ENCODE measurements at places on chromosomes 3 and 15.

GRCh38 chr3:146326875-146327543 lies 76.1 kb upstream of the PLSCR4 start:
- DNase-seq: peak; percentile 10

DNA sequence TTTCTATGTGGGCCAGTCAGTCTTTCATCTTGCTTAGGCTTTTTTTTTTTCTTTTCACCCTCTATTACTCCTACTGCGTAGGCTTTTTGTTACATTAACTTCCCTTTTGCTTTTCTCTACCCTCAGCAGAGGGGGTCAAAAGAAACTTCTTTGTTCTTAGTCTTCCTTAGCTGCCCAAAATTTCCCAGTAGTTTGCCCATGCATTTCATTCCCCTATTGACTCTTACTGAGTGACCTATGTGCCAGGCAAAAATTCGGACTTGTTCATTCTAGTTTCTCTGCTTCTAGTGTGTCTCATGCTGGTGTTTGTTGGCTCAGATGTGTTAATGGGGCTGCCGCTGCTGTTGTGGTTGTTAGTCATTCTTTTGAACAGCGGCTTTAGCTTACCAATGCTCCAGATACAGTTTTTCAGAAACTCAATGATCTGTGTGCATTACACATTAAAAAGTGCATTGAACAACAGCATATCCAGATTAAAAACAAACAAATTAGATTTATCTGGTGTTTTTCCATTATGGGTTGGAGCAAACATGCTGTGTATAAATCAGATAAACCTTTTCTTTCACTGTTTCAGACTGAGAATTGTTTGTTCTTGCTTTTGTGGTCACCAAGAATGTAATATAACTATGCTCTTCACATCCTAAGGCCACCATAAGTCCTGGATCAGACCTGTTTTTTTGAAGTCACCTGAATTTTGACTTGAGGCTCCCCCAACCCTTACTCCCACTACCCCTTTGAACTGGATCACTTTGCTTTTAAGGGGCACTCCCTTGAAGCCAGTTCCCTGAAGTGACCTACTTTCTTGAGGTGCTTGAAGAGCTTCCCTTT lies 43.1 kb downstream of the PDE8A start:
- DNase-seq: no peak

DNA sequence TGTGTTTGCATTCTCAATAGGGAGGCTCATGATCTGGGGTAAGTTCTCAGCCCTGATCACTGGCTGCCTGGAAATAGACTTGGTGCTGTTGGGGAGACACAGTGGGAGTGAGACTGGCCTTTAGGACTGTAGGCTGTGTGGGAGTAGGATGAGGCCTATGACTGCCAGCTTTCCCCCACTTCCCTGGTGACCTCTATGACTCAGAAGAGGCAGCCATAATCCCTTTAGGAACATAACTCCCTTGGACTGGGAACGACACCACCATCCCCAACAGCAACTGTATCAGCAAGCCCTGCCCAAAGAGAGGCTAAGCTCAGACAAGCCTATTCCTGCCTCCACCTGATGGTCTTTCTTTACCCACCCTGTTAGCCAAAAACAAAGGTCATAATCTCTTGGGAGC lies 91.3 kb downstream of the SUCNR1 start:
- DNase-seq: no peak

- no peak for DNase-seq
These were observed 136.3 kb downstream of the GHSR start for GRCh38 chr3:172312001-172312400.

DNA sequence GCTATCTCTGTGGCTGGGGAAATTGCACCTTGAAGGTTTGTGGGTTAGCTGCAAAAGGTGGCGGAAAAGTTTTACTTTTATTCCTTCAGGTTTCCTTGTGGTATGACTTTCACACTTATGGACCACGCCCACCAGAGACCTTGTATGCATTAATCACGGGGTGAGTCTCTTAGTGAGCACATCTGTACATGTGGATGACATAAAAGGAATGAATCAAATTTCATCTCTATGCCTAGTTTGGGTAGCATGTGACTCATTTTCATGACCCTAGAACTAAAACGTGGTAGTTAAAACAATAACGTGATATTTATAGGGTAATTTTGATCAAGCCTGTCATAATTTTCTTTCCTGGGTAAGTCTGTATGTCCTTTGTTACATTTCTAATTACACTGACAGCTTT lies 141.7 kb downstream of the PDCD6IP start:
- no peak for DNase-seq

DNA sequence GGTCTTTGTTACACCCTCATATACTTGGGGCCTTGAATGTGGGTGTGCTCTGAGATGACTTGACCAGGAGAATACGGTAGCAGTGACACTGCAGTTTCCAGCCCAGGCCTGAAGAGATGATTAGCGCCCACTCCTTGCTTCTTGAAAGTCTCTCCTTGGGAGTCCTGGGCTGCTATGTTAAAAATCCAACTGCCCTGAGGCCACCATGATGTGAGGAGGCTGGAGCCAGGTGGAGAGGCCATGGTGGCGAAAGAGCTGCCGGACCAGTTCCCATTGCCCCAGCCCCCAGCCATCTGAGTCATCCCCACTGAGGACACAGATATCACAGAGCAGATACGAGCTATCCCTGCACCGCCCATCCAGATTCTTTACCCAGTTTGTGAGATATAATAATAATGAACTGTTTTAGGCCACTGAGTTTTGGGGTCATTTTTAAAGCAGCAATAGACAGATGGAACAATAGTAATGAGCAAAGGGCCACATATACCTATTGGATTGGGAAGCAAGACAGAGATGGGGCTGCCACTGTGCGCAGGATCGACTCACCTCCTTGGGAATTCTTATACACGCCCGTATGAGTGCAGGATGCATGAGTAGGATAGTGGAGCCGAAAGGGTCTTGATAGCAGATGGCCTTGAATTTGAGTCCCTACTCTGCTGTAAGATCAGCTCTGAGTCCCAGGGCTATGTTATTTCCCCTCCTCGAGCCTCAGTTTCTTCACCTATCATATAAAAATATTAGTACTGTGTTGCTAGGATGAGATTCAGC lies 12.1 kb upstream of the GATA2 start:
- no peak for DNase-seq

DNA sequence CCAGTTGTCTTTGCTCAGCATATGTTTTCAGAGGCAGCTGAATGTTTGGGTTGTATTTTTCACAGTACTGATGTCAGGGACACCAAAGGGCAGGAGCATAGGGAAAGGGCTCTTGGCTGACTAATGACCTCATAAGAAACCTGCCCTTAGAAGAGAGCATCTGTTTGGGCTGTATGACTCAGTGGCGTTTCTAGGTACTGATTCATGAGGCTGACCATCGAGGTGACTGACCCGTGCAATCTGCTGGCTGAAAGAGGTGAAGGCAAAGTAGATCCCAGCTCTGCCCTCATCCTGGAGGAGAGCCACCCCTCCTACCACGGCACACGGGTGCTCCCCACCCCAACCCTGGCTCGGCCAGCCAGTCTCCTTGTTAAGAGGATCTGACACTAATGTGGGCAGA lies 8.3 kb downstream of the LMCD1 start:
- no peak for DNase-seq

DNA sequence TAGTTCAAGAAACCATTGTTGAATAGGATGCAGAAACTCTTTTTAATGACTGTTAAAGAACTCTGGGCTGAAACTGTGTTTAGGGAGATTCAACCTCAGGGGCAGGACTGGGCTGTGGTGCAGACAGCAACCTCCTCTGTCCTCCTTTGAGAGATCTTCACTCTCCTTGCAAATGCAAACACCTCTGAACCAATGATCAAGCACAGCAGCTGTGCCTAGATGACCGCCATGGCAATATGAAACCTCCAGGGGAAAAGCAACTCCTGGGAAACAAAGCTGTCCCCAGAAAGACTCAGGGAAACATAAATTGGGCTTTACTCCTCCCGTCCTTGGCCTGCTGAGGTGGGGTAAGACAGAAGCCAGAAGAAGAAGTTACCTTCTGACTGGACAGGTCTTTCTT lies 52.6 kb downstream of the TBC1D2B start:
- no peak for DNase-seq

DNA sequence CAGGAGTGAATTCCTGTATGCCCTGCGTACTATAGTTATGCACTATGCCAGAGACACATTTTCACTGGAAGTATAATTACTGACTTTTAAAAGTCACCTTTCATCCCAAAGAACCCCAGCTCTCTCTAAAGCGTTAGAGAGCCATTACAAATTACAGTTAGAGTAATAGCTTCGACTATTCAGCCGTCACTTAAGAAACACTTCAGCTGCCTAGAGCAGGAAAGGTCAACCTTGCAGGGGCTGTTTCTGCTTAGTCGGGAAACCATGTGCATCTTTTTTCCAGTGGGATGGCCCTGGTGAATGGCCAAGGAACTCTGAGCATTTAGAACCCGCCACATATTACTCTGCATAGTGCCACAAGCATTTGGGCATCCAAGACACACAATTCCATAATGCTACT lies 235.9 kb downstream of the ARRDC4 start:
- DNase-seq: no peak

- no peak for DNase-seq
These were observed 5.5 kb upstream of the KY start for GRCh38 chr3:134656211-134656800.

- no peak for DNase-seq
These were observed 20.2 kb upstream of the CXCR6 start for GRCh38 chr3:45922950-45923590.

DNA sequence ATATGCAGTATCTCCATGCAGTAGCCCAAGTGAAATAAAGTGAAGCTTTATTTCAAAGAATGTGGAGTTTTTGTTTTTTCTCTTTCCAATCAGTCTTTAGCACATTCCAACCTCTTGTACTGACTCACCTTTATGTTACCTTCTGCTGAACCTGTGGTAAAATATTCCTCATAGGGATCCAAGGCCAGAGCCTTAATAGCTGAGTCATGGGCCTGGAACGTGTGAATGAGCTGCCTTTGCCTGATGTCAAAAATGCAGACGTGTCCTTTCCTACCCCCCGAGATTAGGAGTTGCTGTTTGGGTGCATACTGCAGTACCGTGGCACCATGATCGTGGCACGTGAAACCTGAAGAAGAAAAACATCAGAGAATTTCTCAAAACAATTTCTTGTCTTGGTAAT lies 108.5 kb downstream of the GLDN start:
- no peak for DNase-seq

DNA sequence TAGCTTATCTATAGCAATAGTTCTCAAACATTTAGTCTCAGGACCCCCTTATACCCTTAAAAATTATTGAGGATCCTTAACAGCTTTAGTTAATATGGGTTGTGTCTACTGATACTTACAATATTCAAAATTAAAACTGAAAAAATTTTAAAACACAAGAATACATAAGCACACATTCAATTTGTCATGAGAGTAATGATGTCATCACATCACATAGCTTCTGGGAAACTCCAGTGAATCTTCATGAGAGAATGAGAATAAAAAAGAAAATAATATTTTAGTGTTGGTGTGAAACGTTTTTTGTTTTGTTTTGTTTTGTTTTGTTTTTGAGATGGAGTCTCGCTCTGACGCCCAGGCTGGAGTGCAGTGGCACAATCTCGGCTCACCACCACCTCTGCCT lies 25.2 kb upstream of the ACP3 start:
- DNase-seq: no peak

DNA sequence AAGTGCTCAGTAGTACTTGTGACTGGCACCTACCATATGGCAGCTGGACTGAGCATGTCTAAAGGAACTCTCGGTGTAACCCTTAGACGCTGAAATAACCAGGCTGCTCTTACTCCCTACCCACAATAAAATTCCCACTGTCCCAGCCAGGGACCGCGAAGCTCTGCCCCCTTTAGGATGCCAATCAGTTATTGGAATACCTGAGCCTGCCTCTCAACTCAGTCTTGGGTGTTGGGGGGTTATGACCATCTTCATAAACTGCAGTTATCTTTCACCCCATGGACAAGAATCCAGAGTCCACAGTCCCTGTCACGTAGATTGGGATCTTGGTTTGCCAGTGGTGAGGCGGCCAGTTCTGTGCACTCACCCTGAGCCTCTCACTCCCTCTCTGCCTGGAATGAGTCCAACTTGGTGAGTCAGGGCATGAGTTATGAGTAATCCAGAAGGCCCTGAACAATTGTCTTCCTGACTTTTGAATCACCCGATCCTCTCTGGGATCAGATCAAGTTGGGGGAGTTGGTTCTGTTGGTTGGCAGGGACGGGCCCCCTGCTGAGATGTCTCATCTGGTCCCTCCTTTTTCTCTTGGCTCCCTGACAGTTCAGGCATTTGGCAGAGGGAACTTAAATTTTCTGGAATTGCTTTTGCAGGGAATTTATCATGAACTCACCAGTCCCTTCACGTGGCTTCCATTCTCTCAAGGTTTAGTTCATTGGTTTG lies 120.1 kb upstream of the UBE2E1 start:
- DNase-seq: peak; percentile 82

- no peak for DNase-seq
These were observed 268.6 kb upstream of the WNT5A start for GRCh38 chr3:55755516-55756205.

DNA sequence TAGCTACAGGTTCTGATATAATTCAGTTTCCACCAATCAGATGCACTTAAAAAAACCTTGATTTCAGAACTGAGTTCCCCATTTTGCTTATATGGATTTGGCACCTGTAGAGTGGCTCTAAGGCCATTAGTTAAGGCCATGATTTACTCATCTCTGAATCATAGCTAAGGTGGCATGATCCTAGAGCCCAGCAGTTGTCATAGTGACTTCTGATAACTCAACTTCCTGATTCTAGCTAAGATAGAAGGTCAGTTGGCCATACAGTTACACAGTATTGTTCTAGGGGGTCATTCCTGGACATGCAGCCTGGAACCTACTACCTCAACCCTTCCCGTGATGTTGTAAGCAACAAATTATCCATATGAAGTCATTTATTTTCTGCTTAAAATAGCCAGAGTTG lies 15.9 kb upstream of the TMEM87A start:
- DNase-seq: no peak

DNA sequence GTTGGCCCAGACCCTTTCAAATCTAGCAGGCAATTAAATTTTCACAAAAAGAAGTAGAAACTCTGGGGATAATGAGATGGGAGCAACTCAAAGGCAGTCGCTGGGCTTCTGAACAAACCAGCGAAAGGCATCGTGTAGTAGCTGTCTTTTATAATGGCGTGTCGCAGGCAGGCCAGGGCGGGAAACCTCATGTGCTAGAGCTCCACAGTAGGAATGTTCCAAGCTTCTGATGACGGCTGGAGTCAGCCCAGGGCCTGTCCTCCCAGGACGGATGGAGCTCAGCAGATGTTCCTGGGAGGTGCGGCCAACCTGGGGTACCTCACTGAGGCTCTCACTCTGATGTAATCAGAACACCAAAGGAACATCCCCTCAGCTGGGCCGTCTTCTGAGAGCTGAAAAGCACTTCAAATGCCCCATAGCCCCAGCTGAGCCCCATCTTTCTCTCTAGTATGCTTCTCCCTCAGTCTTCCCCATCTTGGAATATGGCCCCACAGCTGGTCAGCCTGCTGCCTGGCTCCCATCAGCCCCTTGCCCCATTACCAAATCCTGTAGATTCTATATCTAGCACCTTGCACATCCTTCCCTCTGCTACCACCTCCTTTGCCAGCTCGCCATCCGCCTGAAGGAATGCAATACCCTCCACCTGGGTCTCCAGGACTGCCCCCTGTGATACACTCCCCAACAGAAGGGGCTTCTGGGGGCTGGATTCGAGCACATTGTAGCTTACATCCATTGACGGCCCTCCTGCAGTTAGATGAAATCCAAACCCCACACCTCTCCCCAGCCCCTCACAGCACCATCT lies 54.9 kb upstream of the ATP2B2 start:
- DNase-seq: no peak

GRCh38 chr3:177357352-177358090 lies 160.2 kb upstream of the TBL1XR1 start:
- peak; percentile 42 for DNase-seq

- no peak for DNase-seq
These were observed 22.5 kb upstream of the MB21D2 start for GRCh38 chr3:192940129-192940528.

- DNase-seq: no peak
These were observed 15.5 kb upstream of the VIPR1 start for GRCh38 chr3:42486814-42487565.

Data from SHP77 (cell line).